Fibroblast of skin of scalp (primary cell): ENCODE measurements at places on chromosomes 3 and 15.

GRCh38 chr3:113736548-113737089 is 9.4 kb downstream of the NAA50 start:
- peak; percentile 73 for DNase-seq

DNA sequence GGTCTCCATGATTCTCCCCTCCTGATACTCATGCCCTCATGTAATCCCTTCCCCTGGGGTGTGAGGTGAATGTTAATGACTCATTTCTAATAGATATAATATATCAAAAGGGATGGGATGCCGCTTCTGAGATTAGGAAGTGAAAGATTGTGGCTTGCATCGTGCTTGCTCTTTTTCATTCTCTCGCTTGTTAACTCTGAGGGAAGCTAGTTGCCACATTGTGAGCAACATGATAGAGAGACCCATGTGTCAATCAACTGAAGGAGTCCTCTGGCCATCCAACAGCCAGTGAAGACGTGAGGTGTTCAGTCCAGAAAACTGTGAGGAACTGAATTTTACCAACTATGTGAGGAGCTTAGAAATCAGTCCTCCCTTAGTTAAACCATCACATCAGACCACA is 28.9 kb upstream of the DRD3 start:
- no peak for DNase-seq

GRCh38 chr3:1439395-1439794 is 346.6 kb downstream of the CNTN6 start:
- no peak for DNase-seq

GRCh38 chr3:18098960-18099587 is 326.1 kb downstream of the SATB1 start:
- peak; percentile 91 for DNase-seq

DNA sequence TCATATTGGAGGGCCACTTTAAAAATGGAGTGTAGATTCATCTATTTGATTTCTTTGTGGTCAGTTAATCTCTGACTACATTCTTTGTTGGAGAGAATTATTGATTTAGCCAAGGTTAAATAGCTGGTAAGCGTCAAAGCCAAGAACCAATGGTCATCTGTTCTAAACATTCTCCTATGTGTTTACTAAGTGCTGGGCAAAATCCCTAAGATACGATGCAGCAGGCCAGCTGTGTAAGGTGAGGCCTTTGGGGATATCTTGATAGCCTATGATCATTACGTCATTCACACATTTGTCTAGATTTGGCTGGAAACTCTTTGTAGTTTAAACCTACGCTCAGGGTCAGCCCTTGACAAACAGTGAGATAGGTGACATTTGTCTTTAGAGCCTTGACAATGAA is 236.2 kb downstream of the NR1D2 start:
- no peak for DNase-seq

DNA sequence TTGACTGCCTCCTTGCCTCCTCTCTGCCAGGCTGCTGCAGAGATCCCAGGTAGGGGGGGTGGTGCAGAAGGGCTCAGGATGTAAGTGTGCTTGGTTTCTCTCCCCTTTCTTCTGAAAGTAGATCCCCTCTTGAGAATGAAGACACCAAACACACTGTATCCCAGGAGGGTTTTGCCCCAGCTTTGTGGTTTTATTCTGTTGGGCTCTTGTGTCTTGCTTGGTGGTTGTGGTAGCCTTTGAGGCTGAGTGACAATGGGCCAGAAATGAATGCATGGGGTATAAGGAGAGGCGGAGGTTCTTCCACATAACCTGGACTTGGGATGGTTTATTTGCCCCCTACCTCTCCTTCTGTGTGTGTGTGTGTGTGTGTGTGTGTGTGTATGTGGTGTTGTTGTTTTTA is 5.7 kb downstream of the PDIA5 start:
- no peak for DNase-seq

- DNase-seq: peak; percentile 74
These were observed 65.7 kb downstream of the MYLK start for GRCh38 chr3:123818324-123818920.

DNA sequence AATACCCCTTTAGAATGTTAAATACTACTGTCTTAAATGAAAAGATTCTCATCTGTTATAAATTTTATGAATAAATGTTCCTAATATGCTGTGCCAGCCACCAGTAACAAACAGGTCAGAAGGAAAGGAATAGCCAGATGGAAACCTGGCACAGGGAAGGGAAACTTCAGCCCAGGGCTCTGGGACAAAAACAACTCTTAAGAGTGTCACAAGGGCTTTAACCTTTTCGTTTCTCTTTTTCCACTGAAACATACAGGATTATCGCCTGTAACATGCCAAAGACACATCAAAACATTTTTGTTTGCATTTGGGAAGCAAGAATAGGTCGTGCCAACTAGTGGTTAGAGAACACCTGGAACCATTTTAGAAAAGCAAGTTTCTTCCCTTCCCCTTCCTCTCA is 109.0 kb upstream of the NEDD4 start:
- DNase-seq: no peak

DNA sequence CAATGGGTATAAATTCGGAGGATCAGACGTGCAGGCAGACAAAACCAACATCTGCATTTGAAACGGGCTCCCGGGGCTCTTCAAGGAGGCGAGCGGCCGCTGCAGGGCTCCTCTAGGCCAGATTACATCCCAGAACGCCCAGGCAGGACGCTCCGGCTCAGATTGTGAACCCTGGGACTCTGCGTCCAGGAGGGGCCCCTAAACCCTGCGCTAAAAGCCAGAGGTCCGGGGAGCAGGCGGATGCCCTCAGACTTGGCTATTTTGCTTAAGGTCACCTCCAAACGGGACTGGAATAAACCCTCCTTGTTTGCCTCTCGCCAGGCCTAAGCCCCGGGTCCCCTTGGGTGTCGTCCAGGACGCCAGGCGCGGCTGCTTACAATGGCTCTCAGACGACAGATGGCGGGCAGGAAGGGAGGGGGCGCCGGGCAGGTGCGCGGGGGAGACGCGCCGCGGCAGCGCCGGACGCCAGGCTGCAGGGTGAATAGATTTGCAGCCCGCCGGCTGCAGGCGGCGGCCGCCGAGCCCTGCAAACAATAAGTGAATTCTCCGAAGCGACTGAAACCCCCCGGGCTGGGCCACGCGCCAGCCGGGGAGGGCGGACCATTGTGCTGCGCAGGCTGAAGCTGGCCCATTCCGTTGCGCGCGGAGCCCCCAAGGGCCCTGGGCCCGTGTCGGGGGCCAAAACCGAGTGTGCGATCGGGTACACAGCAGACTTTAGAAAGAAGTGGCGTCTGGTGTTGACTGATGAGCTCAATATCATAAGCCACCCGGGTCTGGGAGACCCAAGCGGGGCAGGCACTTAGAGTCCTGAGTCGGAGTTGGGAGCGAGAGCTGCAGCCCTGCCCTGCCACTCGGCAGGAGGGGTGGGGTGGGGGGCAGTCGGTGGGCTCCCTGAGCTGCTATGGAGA is 32.3 kb upstream of the AMOTL2 start:
- no peak for DNase-seq

GRCh38 chr3:15297608-15298350 is 34.6 kb downstream of the SH3BP5 start:
- DNase-seq: no peak

- no peak for DNase-seq
These were observed 53.9 kb upstream of the NSMCE3 start for GRCh38 chr15:29323557-29323956.

DNA sequence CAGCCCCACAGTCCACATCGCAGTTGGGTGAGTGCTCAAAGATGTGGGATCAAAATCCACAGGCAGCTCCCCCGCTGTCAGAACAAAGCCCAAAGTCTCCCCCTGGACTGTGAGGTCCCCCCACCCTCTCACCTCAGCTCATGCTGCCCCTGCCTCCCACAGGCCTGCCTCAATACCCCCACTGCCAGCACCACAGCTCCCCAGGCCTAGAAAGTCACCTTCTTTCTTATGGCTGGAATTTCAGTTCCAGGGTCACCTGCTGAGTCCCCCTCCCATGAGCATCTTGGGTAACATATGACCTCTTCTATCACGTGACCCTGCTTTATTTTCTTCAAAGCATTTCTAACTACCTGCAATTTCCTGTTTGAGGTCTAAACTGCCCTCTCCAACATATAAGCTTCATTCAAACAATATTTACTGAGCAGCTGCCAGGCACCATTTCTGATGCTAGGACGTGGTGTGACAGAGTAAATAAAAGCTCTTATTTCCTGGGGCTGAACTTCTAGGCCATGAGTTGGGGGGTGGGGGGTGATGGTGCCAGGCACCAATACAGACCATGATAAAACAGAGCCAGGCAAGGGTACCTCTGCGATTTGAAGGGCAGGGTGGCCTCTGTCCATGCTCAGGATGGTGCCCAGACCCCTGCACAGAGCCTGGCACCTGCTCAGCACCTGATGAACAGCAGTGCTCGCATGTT is 2.4 kb upstream of the TMEM89 start:
- DNase-seq: no peak

- DNase-seq: no peak
These were observed 2.7 kb downstream of the KY start for GRCh38 chr3:134647902-134648760.

GRCh38 chr15:33396475-33396874 is 85.7 kb downstream of the RYR3 start:
- DNase-seq: no peak

DNA sequence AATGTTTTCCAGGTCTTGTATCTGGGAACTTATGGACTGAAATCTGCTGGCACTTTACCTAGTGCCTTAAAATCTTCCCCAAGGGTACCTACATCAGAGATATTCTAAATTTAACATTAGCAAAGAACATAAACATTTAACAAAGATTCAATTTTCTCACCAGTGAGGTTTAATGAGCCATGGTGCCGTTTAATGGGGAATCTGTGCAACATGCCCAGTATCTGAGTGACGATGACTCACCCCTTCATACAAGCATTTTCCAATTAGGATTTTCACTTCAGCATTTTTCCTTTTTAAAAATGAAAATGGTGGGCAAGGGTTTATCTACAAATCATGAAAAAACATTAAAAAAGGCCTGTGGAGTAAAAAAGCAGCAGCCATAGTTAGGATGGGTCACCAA is 189.4 kb downstream of the SLC9A9 start:
- peak; percentile 31 for DNase-seq

- DNase-seq: no peak
These were observed 38.7 kb upstream of the LRIG1 start for GRCh38 chr3:66539466-66539989.

DNA sequence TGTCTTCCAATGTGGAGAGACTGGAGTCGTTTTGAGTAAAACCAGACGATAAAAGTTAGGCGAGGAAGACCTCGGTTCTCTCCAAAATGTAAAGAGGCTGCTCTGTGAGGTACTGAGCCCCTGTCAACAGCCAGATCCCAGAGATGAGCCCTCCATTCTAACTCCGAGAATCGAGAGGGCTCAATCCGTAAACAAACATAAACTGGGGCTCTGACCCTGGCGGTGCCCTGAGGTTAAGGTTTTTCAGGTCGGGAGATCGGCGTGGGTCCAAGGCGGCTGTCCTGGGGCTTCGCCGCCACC is 417 bp downstream of the TBCCD1 start:
- DNase-seq: no peak

GRCh38 chr3:186826976-186827857 is 15.3 kb upstream of the ADIPOQ start:
- peak; percentile 86 for DNase-seq
